ENCODE measurements at places on chromosomes 13 and 19.
A peak's percentile ranks its signal among the peaks of the same experiment; 100 is the strongest.

GRCh38 chr13:71621174-71622124 lies 245.6 kb downstream of the DACH1 start:
- no peak for DNase-seq

GRCh38 chr19:21023901-21024300 lies 3.4 kb downstream of the ZNF430 start:
- no peak for DNase-seq

- peak; percentile 19 for DNase-seq
Observed at GRCh38 chr19:2014731-2015607, 545 bp downstream of the BTBD2 start.

- no peak for DNase-seq
Observed at GRCh38 chr13:43515531-43515930, 271.2 kb downstream of the ENOX1 start.

- no peak for DNase-seq
Observed at GRCh38 chr19:48121909-48122371, 11.3 kb upstream of the PLA2G4C start.
